Naive B cell (primary cell): ENCODE measurements at places on chromosomes 7 and 10.

DNA sequence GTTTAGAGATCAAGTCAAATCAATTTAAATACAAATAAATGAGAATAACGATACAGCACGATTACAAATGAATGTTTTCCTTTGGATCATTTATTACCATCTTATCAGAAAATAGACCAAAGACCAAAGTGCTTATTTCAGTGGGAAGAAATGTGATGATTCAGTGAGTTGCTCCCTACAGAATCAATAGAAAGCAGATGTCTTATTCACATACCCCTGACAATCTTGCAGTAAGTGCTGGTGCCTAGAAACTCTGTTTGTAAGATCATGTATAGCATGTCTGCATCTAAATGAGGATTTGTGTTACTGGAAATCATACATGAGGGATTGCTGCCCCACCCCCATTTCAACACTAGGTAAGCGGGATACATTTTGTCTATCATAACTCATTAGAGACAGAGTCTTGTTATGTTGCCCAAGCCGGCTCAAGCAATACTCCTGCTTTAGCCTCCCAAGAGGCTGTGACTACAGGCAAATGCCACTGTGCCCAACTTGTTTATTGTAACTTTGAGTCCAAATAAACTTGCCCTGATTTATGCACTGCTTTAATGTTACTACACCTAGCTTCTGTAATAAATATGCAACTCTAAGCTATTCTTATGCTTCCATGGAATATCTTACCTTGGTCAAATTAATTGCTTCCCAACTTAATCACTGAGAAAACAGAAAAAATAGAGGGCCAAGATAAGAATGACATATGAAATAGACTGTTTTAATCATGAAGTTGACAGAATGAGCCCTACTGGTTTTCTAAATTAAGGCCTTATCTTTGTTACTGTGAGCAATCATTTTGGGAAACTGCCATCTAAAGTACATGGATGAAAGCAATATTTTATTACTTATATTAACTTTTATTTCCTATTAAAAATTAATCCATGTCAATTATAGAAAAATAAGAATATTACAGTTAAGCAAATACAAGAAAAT, 82.5 kb downstream of the AHR start:
- no peak for DNase-seq

DNA sequence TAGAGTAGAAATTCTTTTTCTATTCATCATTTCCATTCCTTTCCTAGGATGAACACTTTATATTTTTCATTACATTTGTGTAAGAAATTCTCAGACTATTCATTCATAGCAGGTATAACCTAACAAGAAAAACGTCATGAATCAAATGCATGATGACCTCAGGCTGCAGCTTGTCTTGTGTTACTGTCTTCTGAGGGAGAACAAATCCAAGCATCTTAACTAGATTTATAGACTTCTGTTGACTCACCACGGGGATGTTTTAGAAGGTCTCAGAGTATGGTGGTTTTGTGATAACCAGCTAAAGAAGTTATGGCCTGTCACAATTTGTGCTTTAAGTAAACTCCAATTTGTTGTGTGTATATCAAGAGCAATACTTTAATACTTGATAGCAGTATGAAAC, 102.7 kb downstream of the ANKRD7 start:
- no peak for DNase-seq

GRCh38 chr10:11679946-11680345, 62.2 kb upstream of the ECHDC3 start:
- DNase-seq = no peak

GRCh38 chr7:40213856-40214255, 79.1 kb downstream of the SUGCT start:
- DNase-seq = no peak

DNA sequence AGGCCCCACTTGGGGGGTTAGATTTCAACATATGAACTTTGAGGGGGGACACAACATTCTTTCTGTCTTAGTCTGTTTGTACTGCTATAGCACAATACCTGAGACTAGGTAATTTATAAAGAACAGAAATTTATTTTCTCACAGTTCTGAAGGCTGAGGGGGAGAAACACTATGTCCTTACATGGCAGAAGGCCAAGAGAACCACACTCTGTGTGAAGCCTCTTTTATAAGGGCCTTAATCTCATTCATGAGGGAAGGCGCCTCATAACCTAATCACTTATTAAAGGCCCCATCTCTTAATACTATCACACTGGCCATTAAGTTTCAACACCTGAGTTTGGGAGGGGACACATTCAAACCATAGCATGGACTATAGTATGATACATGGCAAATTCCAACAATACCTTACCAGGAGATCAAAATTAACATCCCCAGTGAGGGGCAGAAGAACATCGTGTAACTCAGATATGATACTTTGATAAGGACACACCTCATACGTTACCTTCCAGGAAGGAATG, 9.3 kb upstream of the PDLIM1 start:
- no peak for DNase-seq
